Activated naive CD4-positive, alpha-beta T cell treated with anti-CD3 and anti-CD28 coated beads, Interleukin-2, amount 50 U/mL, for 72 hours (primary cell): ENCODE measurements at places on chromosomes 13 and 19. TPM values are rescaled to one million over a fixed set of nuclear protein-coding genes. Genes with fewer than 3 reads are reported as not detected.

The GDF15 gene
- 1.4 TPM for total RNA-seq

The ZNF841 gene
- 23.5 TPM for total RNA-seq

The SLITRK6 gene
- not detected for total RNA-seq

The SLC17A7 gene
- 0.33 TPM for total RNA-seq

The KLHL1 gene
- not detected for total RNA-seq

The CYP2F1 gene
- not detected for total RNA-seq

The ZNF132 gene
- total RNA-seq, result 3.1 TPM

The SIGLEC11 gene
- total RNA-seq, result not detected

The RDH8 gene
- not detected for total RNA-seq

The CGB3 gene
- not detected for total RNA-seq

The CD79A gene
- total RNA-seq, result 7.0 TPM

The SIGLECL1 gene
- total RNA-seq, result not detected

The NRTN gene
- 1.1 TPM for total RNA-seq

The FAM216B gene
- not detected for total RNA-seq

The ZNF540 gene
- 1.0 TPM for total RNA-seq
